MV-4-11 (cell line): ENCODE measurements at places on chromosomes 12 and 14.

GRCh38 chr12:132227782-132228475 is 83.7 kb downstream of the NOC4L start:
- DNase-seq, result no peak

GRCh38 chr12:6047249-6048237 is 76.9 kb downstream of the VWF start:
- no peak for DNase-seq

GRCh38 chr12:49865782-49866135 is 22.9 kb upstream of the BCDIN3D start:
- no peak for DNase-seq

- no peak for DNase-seq
These were observed 6.8 kb downstream of the KNTC1 start for GRCh38 chr12:122533856-122534255.

DNA sequence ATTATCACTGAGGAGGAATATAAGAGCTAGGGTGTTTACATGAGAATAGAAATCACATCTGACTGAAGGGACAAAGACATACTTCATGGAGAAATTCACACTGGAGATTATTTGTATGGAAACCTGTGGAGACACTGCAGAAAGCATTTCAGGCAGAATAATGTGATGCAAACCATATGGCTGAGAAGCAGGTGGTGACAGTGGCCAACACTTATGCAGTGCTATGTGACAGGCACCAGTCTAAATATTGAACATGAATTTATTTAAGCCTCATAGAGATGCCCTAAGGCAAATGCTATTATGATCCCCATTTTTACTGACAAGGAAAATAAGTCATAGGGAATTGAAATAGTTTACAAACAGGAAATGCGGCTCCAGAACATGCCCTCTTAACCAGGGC is 16.2 kb downstream of the ALG10B start:
- no peak for DNase-seq

GRCh38 chr14:21455592-21455911 is 371 bp downstream of the CHD8 start:
- no peak for DNase-seq

DNA sequence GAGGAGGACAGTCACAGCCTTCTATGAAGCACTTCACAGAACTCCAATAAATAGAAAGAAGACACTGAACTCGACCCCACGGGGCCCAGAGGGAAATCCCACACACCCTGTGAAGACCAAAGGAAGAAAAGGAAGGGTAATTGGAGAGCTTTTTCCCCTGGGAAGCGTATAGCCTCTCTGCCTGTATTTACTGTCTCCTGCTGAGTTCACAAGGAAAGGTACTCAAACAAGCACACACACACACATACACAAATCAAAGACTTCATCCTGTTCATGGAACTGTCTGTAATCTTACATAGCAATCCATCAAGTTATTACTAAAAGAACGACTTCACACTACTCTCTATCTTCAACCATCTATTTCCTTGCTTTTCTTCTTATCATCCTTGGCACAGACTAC is 15.3 kb downstream of the FOXN3 start:
- no peak for DNase-seq

DNA sequence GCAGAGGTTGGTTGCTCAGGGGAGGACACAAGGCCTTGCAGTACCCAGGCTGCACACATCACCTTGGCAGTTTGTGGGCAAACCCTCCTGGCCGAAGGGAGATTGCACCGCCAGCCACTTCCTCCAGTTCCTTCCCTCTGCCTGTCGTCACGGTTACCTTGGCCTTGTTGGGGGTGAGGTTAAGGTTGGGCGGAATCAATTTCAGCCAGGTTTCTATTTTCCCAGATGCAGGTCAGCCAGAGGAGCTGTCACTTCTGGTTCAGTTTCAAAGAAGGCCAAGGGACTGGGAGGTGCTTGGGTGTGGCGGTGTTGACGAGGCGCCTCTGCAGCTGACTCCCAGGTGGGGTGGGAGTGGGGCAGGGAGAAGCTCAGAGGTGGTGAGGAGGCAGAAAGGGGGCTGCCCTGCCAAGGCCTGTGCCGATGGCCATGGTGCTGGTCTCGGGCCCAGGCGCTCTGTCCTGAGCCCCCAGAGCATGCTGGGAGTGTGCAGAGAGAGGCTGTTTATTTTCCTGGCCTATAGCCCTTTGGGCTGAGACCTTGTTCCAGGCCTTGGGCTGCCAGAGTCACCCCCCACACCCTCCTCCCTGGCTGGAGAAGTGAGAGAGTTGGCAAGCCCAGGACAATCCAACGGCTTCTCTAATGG is 31.4 kb downstream of the JDP2 start:
- DNase-seq, result peak; percentile 76

- no peak for DNase-seq
These were observed 34.3 kb upstream of the DCN start for GRCh38 chr12:91216871-91217270.

- DNase-seq, result peak; percentile 64
These were observed 5.8 kb downstream of the TMEM253 start for GRCh38 chr14:21106498-21107282.

- DNase-seq, result no peak
These were observed 25.9 kb downstream of the SLC25A47 start for GRCh38 chr14:100348784-100349685.

GRCh38 chr14:65382586-65382985 is 29.9 kb upstream of the FUT8 start:
- no peak for DNase-seq

- no peak for DNase-seq
These were observed 54.3 kb upstream of the RIN3 start for GRCh38 chr14:92459030-92459949.

GRCh38 chr12:12482959-12483358 is 79.7 kb downstream of the DUSP16 start:
- peak; percentile 37 for DNase-seq

- DNase-seq, result no peak
These were observed 49.8 kb downstream of the CNTN1 start for GRCh38 chr12:40742041-40742440.

DNA sequence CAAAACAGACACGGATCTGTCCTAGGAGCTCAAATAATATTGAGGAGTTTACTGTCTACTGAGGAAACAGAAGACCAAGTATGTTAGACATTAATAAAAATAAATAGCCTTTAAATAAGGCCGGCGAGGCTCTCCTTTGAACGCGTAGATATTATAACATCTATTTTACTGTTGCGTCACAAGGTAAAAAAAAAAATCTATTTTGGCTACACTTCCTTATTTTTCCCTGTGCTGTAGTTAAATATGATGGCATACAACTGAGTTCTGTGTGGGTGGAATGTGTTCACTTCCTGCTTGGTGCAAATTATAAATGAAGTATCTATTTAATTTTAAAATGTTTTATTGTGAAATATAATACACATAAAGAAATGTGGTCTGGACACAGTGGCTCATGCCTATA is 17.2 kb upstream of the RAD52 start:
- DNase-seq, result peak; percentile 74

DNA sequence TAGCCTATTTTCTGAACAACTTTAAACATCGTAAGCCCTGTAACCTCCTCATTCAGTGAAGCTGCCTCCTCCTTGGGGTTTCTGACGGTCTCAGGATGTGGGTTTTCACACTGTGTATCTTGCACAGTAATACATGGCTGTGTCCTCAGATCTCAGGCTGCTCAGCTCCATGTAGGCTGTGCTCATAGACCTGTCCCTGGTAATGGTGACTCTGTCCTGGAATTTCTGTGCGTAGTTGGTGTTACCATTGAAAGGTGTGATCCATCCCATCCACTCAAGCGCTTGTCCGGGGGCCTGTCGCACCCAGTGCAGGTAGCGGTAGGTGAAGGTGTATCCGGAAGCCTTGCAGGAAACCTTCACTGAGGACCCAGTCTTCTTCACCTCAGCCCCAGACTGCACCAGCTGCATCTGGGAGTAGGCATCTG is 980.5 kb downstream of the TMEM121 start:
- no peak for DNase-seq

GRCh38 chr12:6312529-6313325 is 2.2 kb downstream of the PLEKHG6 start:
- no peak for DNase-seq

DNA sequence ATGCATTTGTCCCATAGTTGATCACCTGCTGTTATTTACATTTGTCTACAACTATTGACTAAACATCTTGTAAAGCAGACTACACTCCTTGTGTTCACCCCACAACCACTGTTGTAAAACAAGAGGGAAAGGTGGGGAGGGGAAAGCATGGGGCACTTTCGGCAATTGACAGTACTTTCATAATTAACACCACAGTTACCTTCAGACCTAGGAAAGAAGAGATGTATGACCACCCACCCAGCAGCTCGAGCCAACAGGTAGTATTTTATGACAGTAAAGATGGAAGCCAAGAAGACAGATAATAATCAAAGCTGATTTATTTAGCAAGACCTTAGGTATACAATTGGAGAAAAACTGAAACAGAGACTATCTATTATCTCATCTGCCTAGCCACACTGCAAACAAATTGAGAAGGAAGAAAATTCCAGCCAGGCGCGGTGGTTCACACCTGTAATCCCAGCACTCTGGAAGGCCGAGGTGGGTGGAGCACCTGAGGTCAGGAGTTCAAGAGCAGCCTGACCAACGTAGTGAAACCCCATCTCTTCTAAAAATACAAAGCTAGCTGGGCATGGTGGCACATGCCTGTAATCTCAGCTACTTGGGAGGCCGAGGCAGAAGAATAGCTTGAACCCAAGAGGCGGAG is 11.2 kb downstream of the HECTD4 start:
- DNase-seq, result no peak

DNA sequence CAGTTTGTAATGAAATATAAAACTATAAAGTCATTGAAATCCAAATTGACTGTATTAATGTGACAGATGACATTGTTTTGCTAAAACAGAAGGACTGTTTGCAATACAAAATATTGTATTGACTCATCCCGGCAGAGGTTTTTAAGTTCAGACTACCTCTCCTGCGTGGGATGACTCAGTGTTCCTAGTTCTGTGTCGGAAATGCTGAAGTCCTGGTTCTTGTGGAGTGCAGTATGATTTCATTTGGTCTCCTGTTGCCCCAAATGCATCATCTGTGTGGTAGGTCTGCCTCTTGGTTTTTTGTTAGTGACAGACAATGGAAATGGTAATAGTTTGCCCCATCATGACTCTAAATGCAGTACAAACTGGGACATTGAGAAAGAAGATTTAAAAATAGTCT is 27.8 kb downstream of the PELI2 start:
- peak; percentile 46 for DNase-seq

DNA sequence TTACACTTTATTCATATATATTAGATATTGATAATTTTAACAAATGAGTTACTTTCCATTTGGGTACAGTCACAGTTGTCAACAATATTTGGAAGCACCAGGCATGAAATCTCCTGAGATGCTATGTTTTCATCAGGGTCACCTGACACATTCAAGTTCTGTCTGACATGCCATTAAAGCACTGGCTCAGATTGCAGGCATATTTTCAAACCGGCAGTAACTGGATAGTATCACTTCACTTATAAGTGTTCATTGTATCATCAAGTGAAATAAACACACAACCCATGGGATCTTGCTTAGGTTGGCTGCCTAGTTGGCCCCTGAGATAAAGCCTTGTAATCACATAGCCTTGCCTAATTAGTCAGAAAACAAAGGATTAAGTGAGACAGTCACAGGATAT is 4.8 kb downstream of the IFNG start:
- DNase-seq, result no peak

DNA sequence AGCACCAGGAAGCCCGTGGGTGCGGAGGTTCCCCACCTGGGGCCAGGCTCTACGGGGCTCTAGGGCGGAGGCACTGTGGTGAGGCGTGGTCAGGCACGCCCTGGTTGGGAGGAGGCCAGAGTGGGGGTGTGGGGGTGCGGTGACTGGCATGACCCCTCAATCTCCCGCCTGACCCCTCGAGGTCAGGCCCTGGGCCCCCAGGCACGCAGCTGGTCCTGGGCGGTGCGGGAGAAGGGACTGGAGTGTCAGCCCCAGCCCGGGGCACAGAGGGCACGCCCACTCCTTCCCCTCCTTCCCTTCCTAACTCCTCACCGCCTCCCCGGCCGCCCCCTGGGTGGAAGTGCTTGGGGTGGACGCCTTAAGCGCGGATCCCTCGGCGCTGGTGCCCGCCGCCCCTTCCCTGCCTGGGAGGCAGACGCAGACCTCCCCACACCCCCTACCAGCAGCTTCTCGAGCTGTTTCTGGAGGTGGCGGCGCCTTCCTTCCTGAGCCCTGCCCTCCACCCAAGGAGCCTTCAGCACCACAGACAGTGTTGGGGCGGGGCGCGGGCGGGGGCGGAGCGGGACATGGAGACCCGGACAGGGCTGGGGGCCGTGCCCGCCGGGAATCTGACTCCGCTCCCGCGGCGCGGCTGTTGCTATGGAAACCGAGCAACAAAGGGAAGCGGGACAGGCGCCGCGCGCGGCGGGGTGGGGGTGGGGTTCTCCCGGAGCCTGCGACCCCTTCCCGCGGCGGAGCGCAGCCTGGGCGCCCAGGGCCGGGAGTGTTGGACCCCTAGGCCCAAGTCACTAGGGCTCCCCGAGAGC is 741 bp upstream of the CRIP2 start:
- no peak for DNase-seq

DNA sequence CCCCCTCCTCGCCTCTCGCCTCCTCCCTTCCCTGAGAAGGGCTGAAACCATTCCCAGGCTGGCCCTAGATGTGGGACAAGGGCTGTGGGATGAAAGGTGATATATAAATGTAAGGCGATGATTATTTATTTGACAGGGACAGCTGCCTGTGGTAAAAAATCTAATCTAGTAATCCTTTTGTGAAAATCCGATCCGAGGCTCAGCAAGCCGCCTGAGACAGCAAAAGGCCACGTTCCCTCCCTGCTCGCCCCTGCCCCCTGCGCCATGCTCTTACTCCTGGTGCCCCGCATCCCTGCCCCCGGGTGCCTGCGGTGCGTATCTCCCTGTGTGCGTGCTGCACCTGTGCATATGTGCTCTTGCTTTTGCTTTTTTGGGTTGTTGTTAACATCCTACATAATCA is 65.2 kb downstream of the TSPAN9 start:
- no peak for DNase-seq

- no peak for DNase-seq
These were observed 9.0 kb downstream of the PHETA1 start for GRCh38 chr12:111359914-111360276.

DNA sequence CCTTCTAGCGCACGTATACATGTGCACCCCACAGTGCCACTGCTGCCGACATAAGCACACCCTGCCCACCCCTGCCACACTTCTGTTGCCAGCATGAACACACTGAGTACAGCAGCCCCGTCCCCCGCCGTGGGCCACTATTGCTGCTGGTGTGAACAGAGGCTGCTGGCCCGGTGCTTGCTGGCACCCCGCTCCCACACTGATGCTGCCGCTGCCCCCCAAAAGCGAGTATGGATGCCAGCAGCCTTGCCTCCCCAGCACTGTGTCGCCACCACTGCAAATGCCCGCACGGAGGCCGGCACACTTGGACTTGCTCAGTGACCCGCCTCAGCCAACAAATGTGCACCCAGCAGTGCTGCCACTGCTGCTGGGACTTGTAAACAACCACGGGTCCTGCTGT is 872.4 kb upstream of the ATXN7L3B start:
- DNase-seq, result no peak

GRCh38 chr14:92514844-92515514 is 1.4 kb downstream of the RIN3 start:
- no peak for DNase-seq

DNA sequence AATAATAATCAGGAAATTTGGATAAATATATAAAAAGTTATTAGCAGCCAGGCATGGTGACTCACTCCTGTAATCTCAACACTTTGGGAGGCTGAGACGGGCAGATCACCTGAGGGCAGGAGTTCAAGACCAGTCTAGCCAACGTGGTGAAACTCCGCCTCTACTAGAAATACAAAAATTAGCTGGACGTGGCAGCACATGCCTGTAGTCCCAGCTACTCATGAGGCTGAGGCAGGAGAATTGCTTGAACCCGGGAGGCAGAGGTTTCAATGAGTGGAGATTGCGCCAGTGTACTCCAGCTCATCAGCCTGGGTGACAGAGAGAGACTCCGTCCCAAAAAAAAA is 64.5 kb downstream of the SYT1 start:
- no peak for DNase-seq

- DNase-seq, result no peak
These were observed 9.7 kb downstream of the WSB2 start for GRCh38 chr12:118050972-118051910.
